ENCODE measurements at places on chromosomes 4 and X. TPM values are rescaled to one million over a fixed set of nuclear protein-coding genes. Genes with fewer than 3 reads are reported as not detected.

- no peaks in the 10 kb centered on the region for H3K27me3 ChIP-seq
- H3K27ac ChIP-seq = no peak overlapping the region
- no peaks in the 10 kb centered on the region for H3K36me3 ChIP-seq
- H3K4me3 ChIP-seq = no peak overlapping the region
Measured at GRCh38 chr4:5956285-5957021, 61.8 kb downstream of the C4orf50 start.

DNA sequence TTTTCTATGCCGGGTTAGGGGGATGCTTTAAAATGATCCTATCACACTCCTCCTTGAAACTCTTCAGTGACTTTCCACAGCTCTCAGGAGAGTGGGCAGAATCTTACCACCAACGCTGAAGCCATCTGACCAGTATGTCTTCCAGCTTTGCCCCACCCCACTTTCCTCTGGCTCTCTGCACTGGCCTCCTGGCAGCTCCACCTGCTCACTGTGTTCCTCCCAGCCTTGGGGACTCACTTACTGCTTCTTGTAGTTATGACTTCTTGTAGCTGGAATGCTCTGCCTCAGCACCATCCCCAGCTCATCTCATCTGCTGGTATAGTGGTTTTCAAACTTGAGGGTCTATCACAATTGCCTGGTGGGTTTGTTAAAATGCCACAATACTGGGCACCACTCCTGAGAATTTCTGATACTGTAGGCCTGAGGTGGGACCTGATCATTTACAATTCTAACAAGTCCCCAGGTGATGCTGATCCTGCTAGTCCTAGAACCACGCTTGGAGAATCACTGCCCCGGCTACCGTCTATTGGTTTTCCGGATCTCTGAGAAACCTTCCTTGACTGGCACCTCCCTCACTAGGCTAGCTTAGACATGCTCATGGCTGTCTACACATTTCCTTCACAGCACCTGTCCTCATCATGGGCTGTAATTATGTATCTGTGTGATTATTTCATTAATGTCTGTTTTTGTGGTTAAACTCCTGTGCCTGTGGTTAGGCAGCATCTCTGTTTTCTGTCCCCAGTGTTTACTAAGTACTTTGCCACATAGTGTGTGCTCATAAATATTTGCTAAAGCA lies 152.2 kb downstream of the MGST2 start:
- no peak overlapping the region for H3K4me3 ChIP-seq
- DNase-seq = no peak
- H3K27ac ChIP-seq = no peak overlapping the region
- no peaks in the 10 kb centered on the region for H3K27me3 ChIP-seq
- no peaks in the 10 kb centered on the region for H3K4me1 ChIP-seq
- H3K36me3 ChIP-seq = no peaks in the 10 kb centered on the region

Gene ZFYVE28
- 6.3 TPM for total RNA-seq

Gene KCNIP4
- not detected for total RNA-seq

All from activated CD8-positive, alpha-beta T cell treated with anti-CD3 and anti-CD28 coated beads, Interleukin-2, amount 10 ng/mL, durations not matched to agents 7 days and 5 days (primary cell).